ENCODE measurements at places on chromosomes 2 and 18.

- DNase-seq, result no peak
Observed at GRCh38 chr18:36086186-36086585, 18.8 kb upstream of the RPRD1A start.

- DNase-seq, result no peak
Observed at GRCh38 chr18:79912994-79913831, 38.2 kb downstream of the SLC66A2 start.

DNA sequence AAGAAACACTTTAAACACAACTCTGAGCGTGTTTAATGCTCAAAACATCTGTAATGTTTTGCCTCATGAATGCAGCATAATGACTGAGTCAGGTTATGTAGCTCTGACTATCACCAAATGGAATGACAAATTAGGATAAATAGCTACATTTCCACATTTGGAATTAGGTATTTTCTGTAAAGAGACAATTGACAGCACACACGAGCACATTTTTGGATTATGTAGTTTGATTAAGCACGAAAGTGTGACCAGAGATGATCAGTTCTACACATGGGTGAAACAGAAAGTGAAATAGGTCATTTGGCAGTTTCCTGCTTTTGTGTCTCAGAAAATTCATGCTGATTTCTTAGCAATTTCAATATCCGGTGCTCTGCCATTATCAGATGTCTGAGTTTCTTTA is 29.0 kb downstream of the LPIN1 start:
- DNase-seq, result no peak

- DNase-seq, result no peak
Observed at GRCh38 chr2:158412206-158412605, 44.3 kb downstream of the CCDC148 start.

- DNase-seq, result no peak
Observed at GRCh38 chr2:171271386-171271785, 110.7 kb upstream of the TLK1 start.
